HEK293T (cell line): ENCODE measurements at places on chromosomes 3 and 15.
A peak's percentile ranks its signal among the peaks of the same experiment; 100 is the strongest.

DNA sequence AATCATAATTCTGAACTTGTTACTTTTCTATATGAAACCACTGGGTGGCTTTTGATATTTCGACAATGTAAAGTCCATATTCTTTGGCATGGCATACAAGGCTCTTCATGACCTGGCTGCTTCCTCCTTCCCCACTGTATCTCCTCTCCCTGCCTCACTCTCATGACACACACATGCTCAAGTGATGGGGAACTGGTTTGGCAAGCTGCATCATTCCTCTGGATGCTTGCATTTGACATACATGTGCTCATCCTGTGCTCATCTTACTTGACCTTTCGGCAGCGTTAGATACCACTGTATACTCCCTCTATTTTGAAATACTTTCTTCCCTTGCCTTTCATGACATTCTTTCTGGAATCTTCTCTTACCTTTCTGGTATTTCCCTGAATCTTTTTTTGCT, 51.8 kb upstream of the ZDHHC23 start:
- no peak for DNase-seq

DNA sequence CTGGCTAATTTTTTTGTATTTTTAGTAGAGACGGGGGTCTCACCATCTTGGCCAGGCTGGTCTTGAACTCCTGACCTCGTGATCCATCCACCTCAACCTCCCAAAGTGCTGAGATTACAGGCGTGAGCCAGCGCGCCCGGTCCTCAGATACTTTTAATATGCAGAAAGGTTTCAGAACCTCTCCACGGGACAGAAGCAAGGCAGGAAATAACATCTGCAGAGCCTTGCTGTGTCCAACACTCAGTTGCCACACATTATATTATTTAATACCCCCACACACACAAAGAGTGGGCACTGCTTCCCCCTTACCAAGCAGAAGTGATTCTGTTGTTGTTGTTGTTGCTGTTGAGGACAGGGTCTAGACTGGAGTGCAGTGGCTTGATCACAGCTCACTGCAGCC, 28.0 kb downstream of the OSBPL10 start:
- DNase-seq = no peak

GRCh38 chr15:92747047-92747446, 91.5 kb upstream of the FAM174B start:
- peak; percentile 20 for DNase-seq

DNA sequence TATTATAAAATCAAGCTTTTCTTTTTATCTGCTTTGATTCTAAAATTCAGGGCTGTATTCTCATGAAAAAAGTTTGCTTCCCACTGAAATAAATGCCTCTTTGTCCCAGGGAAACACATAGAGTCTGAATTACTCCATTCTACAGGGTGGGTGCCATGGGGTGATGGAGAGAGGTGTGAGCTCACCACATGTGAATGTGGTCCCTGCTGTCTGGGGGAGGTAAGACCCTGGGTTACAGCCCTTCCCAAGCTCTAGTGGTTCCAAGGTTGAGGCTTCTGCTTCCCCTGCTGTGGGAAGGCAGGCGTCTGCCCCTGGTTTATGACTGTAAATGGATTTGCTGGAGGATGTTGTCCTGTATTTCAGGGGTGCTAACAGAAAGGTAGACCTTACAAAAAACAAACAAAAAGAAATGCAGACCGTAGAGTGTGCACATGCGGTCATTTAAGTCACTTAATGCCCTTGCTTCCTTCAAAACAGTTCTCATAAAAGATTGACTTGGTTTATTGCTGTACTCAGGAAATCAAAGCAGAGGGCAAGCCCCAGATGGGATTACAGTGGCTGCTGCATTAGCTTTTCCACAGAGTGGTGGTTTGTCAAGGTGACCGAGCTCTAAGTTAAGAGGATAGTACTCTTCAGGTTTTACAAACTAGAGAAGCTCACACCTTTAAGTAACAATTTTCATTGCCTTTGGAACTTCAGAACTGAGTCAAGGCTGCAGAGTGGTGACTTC, 49.2 kb downstream of the CTDSPL start:
- DNase-seq = no peak

DNA sequence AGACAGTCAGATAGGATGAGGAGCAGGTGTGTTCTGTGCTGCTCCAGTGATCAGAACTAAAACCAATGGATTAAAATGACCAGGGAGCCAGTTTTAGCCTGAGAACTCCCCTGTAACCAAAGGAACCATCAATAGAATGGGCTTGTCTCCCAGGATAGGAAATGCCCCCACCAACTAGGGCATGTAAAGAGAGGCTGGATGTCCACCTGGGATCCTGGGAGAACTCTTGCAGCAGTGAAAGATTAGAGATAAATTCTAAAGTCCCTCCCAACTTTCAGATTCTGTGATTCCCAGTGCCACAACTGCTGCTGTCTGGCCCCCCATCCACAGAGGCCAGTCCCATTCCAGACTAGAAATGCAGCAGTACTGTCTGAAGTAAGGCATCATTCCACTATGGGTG, 33.8 kb downstream of the HDC start:
- no peak for DNase-seq

DNA sequence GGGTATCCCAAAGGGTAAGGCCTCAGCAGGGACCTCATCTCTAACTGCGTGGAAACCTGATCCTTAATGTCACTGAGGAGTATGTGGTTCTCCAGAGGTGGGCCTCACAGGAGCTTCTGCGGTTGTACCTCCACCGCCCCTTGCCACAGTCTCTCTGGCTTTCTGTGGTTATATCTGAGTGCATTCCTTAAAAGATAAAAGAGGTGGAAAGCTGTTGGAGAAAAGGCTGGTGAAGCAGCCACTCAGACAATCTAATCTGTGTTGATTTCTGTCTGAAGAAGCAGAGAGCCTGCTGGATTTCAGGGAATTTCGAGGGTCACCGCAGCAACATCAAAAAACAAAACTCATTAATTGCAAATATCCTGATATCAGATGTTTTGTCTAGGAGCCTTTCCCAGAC, 51.4 kb downstream of the SEMA6D start:
- peak; percentile 12 for DNase-seq

GRCh38 chr3:84727616-84728015, 231.2 kb upstream of the CADM2 start:
- DNase-seq = no peak

GRCh38 chr3:62293051-62293780, 80.1 kb downstream of the FEZF2 start:
- DNase-seq = no peak

DNA sequence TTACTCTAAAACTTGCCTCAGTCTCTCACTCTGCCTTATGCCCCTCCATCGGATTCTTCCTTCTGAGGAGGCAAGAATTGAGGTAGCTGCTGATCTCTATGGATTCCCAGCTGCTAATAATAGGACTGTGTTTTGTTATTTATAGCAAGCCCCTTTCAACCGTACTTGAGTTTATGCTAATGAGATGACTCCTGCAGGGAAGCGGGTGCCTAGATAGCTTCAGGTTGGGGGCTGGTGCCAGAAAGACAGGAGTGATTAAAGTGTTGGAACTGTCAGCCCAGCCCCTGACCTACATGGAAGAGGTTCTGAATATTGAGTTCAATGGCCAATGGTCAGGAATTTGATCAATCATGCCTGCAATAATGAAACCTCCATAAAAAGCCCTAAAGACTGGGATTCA, 21.8 kb upstream of the LIMD1 start:
- no peak for DNase-seq
